Muscle of leg (tissue), 16 donors: ENCODE measurements at places on chromosomes 12 and 14. TPM values are rescaled to one million over a fixed set of nuclear protein-coding genes. Genes with fewer than 3 reads are reported as not detected.

TTC6 gene
- total RNA-seq: 0.27 TPM

PROX2 gene
- not detected for total RNA-seq

OTX2 gene
- 0.04 TPM for total RNA-seq

- no peak for DNase-seq
Measured at GRCh38 chr14:79525416-79525815, 685.9 kb downstream of the DIO2 start.

GRCh38 chr12:94384030-94384429 lies 75.6 kb downstream of the CEP83 start:
- DNase-seq: no peak

DNA sequence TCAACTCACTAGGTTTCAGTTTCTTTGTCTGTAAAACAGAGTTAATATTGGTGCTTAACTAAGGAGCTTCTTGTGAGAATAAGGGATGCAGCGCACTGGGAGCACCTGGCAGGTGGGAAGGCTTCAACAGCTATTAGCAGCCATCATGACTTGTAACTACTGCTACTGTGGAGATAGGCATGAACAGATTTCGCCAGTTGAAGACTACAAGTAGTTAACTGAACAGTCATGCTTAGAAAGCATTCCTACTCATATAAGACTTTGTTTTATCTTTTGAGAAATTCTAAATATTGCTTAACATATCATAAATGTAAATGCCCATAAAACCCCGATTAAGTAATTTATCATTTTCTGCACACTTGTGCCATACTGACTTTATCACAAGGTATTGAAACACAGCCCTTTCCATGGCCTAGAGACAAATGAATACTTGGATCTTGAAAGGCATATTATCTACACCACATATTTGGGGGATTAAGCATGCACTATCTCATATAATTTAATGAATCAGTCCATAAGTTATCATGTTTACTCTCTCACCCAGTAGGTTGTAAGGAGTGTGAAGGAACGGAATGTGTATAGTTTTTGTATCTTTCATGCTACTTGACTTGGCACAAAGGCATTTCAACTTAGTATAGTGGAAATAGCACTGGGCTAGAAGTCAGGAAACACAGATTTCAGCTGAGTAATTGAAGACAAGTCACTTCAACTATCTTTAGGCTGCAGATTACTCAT lies 16.1 kb downstream of the NTN4 start:
- no peak for DNase-seq
